ENCODE measurements at places on chromosomes 16 and 17. TPM values are rescaled to one million over a fixed set of nuclear protein-coding genes. Genes with fewer than 3 reads are reported as not detected.

DNA sequence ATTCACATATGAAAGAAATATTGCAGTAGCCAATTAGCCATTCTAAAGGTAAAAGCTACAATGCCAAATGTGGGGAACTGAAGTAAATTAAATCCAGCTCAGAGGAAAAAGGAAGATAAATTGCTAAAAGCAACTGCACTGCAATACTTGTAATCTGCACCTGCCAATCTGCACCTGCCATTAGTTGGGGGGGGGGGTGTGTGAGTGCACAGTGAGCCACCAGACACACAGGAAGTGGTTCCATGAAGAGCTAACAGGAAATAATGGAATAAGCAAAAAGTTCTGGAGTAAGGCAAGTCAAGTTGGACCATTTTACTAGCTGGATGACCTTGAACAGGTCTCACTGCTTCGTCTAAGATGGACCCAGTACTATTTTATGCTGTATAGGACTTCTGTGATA, 191.8 kb downstream of the PARN start:
- no peak for DNase-seq

- no peak for DNase-seq
Observed at GRCh38 chr16:51009813-51010212, 141.3 kb downstream of the SALL1 start.

- DNase-seq: no peak
Observed at GRCh38 chr16:66519482-66520373, 30.2 kb downstream of the TK2 start.

DNA sequence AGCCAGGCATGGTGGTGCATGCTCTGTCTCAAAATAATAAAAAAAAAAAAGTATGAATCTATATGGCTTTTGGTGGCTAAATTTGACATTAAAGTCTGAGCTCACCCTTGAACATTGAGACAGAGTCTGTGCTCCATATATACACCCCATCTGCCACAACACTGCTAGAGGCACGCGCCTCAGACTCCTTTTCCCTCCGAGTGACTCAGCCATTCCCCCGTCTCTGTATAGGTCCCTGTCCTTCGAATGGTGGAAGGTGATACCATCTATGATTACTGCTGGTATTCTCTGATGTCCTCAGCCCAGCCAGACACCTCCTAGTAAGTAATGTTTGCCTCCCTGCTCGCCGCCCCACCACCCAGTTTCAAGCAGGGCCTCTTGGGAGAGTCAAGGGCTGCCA, 4.5 kb upstream of the EFNB3 start:
- DNase-seq: no peak

GRCh38 chr17:60656499-60656898, 21.2 kb upstream of the BCAS3 start:
- no peak for DNase-seq

DNA sequence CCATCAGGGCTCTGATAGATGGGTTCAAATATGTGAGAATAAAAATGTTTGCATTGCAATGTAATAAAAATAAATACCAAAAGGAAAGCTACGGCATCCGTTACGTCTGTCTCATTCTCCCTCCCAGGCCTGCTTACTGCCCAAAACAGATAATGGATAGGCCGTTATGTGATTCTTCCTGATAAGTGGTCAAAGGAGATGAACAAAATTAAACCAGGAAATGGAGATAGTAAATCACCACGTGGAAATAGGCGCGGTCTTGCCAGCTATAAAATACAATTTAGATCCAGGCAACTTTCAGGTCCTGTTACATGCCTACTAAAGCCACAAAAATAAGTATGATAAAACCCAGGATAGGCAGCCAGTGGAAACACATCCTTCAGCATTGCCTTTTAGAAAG, 49.5 kb upstream of the CCL1 start:
- DNase-seq: no peak

GRCh38 chr17:40926341-40926740, 11.1 kb downstream of the KRT23 start:
- no peak for DNase-seq

OR1A1 gene
- total RNA-seq: not detected

LDHD gene
- 0.08 TPM for total RNA-seq

Data from SJCRH30 (cell line).